ENCODE measurements at places on chromosomes 2 and 18.

- DNase-seq: no peak
Observed at GRCh38 chr18:35953688-35954087, 18.8 kb upstream of the RMP24 start.

GRCh38 chr2:45823723-45824206, 172.3 kb downstream of the PRKCE start:
- no peak for DNase-seq

GRCh38 chr2:123438675-123439074, 586.4 kb upstream of the CNTNAP5 start:
- no peak for DNase-seq

DNA sequence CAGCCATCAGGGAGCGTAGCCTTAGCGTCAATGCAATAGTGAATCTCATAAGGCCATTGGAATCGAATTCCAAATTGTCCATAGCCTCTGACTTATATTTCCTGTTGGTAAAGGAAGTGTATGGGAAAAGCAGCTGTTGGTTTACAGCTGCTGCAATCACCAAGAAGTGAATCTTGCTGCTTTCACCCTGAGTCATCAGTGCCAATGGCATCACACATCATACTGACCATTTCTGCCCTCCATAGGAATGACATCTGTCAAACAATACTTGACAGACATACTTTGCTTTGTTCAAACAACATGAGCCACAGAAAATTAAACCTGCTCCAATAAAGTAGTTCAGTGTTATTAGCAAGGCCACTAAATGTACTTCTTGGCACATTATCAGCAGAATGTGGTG, 111.2 kb upstream of the KLHL29 start:
- no peak for DNase-seq

- no peak for DNase-seq
Observed at GRCh38 chr2:55010915-55011314, 39.3 kb downstream of the RTN4 start.

DNA sequence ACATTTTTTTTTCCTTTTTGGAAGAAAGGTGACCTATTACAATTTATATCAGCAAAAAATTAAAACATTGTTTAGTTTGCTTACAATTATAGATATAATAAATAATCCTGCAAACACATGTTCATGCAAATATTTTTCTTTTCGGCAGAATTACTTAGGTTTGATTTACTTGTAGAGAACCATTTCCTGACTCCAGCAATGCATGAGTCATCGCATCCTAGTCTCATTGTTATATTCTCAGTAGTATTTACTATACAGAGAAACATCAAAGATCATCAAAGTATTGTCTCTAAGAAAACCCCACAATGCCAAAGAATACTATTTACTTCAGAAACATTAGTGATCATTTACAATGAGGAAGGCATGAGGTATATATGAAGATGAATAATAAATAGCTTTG, 40.4 kb upstream of the MTIF2 start:
- no peak for DNase-seq

GRCh38 chr2:216663846-216664245, 30.6 kb downstream of the IGFBP2 start:
- no peak for DNase-seq

DNA sequence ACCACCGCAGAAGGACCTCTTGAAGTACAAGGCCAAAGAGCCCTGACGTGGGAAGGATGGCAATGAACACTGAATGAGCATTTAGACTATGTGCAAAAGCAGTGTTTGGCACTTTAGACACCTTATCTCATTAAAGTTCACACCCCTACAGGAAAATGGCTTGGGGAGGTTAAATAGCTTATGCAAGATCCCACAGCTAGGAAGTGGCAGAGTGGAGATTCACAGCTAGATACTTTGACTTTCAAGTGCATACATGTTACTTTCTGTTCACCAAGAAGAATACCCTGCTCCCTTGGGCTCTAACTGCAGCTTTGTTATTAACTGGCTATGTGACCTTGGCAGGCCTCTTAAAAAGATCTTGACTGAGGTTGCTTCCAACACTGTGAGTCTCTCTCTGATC, 58.2 kb downstream of the ICOS start:
- no peak for DNase-seq

GRCh38 chr2:98502556-98503335, 58.1 kb downstream of the INPP4A start:
- DNase-seq: no peak

DNA sequence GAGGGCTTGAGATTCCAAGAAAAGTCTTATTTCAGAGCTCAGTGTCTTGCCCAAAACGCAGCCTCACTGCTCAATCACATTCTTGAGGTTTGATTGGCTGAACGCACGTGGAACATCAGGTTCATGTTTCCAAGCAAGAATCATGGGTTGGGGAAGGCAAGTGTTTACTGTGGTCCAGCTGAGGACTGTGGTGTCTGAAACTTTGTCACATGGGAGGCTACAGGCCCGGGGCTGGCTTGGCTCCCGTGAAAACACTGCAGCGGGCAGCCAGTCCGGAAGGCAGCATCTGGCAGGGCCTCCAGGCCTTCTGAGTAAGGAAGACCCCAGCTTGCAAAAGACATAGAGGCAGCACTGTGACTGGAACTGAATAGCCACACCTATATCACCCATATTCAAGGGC, 84.7 kb downstream of the POLR1A start:
- no peak for DNase-seq

DNA sequence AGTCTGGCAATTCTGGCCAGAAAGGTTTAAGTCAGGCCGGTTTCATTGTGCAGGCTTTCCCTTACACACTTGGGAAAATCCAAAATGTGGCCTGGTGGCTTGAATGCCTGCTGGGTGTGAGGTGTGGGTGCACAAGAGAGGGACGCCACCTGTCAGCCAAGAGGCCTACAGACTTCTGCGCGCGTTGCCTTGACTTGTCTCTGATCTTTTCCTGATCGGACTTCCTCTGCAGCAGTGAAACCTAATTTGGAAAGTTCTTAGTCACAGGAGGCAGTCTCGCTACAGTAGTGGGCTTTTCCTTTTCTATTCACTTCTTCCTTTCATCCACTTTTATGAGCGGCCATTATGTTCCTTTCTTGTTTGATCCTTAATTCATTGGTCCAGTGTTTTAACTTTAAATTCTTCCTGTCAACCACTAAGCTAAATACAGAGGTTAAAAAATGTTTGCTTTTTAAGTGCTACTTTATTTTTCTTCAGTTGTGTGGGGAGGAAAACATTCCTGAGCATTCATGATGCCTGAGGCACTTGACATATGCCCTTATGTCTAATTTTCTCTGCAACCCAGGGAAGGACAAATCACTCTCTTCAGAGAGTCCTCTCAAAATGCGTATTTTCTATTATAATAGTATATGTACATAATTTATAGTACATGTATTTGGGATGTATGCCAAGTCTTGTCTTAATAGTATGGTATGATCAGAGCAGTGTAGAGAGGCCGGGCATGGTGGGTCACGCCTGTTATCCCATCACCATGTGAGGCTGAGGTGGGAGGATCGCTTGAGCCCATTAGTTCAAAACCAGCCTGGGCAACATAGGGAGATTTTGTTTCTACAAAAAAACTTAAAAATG, 128.9 kb downstream of the WDSUB1 start:
- DNase-seq: no peak

- DNase-seq: no peak
Observed at GRCh38 chr18:32380559-32380958, 90.1 kb downstream of the GAREM1 start.

GRCh38 chr2:153455403-153455802, 23.2 kb downstream of the RPRM start:
- DNase-seq: no peak

GRCh38 chr18:64127172-64127571, 21.7 kb downstream of the LINC00305 start:
- DNase-seq: no peak

DNA sequence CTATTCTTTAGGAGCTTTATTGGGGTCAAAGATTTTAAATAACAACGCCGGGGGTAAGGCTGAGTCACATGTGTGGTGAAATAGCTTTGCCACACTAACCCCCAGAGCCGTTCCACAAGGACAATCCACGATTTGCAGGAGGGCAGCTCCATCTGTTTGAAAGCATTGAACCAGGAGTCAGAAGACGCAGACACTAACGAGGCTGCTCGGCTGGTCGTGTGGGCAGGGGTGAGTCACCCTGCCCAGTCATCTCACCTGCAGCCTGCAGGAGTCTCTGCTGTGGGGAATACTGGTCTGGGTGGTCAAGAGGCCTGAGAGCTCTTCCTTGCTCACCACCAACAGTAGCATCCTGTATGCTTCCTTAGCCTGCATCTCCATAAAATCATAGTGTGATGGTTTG, 149.2 kb upstream of the NCK2 start:
- no peak for DNase-seq

GRCh38 chr2:163647300-163647699, 88.5 kb downstream of the FIGN start:
- no peak for DNase-seq

DNA sequence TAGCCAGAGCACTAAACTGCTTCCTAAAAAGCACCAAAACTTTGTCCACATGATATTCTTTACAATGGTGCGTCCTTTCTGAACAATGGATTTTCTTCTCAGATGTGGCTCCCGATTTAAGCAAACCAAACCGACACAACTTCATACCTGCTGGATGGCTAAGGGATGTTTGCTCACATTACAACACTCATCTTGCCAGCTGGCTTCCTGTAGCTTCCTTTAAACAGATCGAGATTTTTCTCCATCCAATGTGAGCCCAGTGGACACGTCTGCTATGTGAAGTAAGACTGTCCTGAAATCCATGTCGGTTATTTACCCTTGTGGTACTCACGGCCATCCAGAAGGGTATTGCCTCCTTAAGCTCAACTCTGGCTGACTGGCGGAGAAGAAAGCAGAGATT, 126.5 kb downstream of the MAPK4 start:
- no peak for DNase-seq

DNA sequence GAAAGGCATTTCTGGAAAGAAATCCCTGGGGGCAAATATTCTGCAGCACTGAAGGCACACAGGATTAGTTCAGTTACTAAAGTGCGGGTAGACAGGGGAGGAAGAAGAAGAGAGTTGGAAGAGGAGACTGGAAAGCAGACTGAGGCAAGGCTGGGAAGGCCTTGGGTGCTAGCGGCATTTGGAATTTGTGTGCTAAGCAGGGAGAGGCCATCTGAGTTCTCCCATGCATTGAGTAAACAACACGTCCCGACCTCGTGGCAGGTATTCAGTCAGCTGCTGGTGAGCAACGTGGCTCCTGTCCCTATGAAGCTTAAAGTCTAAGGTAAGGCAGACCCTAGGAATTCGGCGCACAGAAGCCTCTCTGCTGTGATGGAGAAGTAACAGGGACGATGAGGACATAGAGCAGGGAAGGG, 30.7 kb downstream of the ATP8B1 start:
- DNase-seq: no peak

GRCh38 chr2:217905395-217905794, 97.4 kb downstream of the TNS1 start:
- no peak for DNase-seq

DNA sequence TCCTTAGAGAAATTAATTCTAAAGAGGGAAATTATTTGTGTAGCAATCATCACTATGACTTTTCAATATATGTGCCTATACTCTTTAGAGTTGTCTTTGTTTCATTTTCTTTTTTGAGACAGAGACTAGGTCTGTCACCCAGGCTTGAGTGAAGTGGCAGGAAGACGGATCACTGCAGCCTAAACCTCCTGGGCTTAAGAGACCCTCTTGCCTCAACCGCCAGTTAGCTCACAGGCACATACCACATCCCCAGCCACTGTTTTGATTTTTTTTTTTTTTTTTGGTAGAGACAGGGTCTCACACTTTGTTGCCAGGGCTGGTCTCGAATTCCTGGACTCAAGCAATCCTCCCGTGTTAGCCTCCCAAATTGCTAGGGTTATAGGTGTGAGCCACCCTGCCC, 12.4 kb downstream of the YWHAQ start:
- no peak for DNase-seq

DNA sequence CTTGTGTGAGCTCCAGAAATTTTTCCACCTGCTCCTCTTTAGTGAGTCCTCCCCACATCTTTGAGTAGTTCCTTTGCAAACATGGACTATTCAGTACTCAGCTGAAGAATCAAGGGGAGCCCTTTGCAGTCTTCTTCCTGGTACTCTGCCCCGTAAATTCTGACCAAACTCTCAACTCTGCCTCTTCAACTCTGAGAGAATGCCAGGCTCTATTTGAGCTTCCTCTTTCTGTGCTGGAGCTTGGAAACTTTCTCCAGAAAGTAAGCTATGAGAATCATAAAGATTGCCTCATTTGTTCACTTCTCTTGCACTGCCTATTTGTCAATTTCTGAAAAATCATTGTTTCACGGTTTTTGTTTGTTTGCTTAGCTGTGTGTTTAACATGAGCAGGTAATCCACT, 7.4 kb upstream of the STAT4 start:
- no peak for DNase-seq

DNA sequence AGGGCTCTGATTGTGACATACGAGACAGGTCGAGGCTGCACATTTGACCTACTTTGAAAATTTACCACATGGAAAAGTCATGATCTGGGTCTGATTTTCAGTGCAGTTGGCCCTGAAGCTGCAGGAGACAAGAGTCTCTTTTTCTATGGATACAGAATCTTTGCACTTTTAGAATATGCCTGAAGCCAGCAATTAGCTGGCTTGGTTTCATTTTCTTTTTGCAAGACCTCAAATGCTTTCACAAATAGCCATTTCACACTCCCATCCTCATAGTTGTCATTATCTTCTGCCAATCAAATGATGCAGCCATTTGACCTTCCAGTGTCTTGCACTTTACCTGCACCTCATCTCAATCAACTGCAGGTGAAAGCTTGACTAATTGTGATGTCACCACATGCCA, 59.0 kb downstream of the GPR39 start:
- DNase-seq: no peak

DNA sequence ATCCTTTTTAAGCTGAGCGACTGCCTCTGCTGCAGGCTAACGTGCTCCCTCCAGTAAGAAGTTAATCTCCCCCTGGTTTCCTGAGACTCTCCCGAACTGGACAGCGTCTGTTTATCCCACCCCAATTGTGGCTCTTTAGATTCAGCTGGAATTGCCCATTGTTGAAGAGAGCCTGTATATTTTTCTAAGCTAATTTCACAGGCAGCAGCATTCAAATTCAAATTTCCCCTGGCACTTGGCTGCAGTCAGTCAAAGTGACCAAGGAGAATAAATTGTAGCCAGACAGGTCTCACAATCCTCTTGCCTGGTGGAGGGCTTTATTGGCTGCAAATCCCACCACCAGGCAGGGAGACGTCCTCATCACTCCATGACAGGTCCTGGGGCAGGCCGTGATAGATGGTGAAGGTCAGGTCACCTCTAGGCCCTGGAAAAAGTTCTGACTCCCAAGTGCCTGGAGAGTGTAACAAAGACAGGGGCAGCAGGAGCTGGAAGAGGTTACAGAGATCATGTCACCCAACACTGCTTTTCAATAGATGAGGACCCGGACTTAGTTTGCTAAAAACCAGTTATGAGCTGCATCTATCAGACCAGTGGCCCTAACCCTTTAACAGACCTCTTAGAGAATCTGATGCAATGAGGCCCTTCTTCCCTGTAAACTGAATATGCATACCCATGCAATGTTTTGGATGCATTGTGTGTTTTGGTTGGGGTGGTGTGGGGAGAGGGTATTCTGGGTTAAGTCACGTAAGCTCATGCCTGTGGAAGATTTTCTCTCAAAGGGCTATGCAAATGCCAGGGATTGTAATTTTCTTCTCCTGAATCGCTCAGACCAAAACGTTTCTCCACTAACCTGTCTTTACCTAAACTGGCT, 32.3 kb upstream of the C18orf32 start:
- no peak for DNase-seq
